ENCODE measurements at places on chromosomes 11 and 22.

GRCh38 chr22:37496651-37497050 is 10.5 kb upstream of the MFNG start:
- DNase-seq = no peak

GRCh38 chr11:1608363-1608762 is at the start of gene KRTAP5-3:
Gene KRTAP5-3, minus strand, starts transcription at chr11:1608463. Its CDS starts 78 bp downstream, at chr11:1608385.
- DNase-seq = no peak

DNA sequence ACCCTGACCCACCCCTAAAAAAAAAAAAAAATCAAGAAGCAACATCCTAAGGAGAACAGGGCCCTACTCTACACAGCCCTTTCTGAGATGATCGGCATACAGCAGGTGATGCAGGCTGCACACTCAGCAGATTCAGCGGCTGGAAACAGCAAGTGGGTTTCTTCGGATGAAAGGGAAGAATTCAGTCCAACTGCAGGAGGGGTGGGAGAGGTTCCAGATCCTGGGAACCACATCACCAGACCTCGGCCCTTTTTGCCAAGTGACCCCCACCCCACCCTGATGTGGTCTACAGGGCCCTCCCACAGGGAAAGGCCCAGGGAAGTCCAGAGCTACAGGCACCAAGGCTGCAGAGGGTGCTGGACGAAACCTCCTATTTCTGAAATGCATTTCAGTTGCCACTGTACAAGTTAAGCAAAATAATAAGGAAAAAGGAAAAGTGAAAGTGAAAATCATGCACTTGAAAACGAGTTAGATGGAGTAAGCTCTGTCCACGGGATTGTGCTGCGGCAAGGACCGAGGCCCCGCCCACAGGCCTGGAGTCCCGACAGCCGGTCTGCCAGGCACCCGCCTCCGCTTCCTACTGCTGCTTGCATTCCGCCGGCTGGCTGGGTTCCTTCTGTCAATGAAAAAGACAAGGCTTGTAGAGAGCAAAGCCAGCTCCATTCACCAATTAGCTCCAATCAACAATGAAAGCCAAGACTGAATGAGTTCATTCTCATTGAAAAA is 16.0 kb upstream of the PHLDA2 start:
- peak; percentile 65 for DNase-seq

DNA sequence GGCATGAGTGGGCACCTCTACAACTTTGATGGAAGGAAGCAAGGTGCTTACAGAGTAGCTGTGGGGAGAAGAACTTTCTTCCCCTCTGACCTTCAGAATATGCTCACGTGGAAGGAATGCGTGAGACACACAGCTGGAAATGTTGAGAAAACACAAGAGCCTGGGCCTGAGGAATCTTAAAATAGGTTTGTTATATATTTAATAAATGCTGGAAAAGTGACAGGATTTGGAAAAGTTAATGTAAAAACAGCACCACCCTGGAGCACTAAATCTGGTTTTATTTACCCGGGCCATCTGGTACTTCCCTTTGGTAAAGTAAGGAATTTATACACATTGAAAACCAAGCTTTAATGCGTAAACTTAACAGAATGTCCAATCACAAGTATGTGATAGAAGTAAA is 14.0 kb upstream of the AMPD3 start:
- no peak for DNase-seq

GRCh38 chr11:115452241-115452640 is 52.0 kb downstream of the CADM1 start:
- DNase-seq = no peak

GRCh38 chr11:125258291-125259032 is 93.9 kb downstream of the PKNOX2 start:
- DNase-seq = no peak

DNA sequence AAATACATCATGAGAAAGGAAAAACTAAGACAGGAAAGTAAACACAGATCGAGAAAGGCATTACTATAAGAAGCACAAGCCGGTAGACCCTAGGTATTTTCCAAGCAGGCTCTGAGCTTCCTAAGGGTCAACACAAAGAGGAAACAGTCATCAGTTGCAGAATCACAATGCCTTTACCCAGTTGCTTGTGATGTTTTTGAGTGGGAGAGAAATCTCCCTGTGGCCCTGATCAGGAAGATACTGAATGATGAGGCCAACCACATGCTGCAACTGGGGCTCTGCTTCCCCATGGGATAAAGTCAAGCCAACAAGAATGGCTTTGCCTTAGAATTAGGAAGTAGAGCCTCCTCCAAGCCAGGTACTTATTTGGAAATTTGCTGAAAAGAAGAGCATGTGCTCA is 132.6 kb downstream of the MICAL2 start:
- DNase-seq = no peak

DNA sequence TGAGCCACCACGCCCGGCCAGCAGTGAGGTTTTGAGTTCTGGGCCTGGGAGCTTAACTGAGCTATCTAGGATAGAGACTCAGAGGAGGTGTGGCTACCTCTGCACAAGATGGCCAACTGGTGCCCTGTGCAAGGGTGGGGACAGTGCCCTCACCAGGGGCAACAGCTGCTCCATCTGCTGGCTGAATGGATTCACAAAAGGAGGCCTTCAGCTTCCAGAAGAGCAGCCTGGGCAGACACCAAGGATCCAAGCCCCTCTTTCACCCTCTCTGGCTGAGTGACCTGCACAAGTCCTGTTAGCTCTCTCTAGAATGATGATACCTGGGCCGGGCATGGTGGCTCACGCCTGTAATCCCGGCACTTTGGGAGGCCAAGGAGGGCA is 33.5 kb upstream of the BAIAP2L2 start:
- no peak for DNase-seq

- no peak for DNase-seq
These were observed 16.2 kb downstream of the CBL start for GRCh38 chr11:119222308-119222707.

DNA sequence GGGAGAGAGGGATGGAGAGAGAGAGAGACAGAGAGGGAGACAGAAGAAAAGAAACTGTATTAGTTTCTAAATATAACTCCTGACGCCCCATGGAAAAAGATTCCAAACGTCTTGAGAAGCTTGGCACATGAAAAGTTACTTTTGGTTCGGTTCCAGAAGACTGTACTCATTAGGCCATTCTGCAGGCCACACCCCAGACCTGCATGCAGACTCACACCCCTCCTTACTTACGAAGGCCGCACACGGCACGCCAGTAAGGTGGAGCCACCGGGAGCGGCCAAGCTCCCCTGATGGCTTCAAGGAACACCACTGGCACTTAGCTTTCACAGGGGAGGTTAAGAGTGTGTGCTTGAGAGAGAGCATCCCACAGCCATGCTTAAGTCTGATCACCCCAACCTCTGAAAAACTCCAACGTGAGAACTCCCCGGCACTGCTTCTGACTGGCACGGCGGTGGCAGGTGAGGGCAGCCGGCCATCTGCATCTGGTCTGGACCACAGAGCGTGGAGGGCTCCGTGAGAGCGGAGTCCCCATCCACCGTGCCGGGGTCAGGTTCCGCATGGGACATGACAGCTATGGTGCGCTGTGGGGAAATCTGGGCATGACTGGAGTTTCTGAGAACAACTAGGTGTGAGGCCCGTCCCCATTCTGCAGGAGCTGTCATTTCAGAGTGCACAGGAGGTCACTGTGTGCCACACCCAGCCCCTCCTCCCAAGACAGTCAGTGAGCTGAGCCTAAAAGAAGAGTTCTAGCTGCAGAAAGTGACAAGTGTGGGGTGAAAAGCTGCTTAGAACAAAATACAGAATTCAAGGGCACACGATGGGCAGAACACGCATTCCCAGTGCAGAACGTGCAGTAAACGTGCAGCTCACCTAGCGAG is 62.4 kb downstream of the MYH9 start:
- no peak for DNase-seq

- DNase-seq = no peak
These were observed 172.6 kb downstream of the LARGE1 start for GRCh38 chr22:33747576-33748180.

- peak; percentile 67 for DNase-seq
These were observed 45.7 kb downstream of the TXN2 start for GRCh38 chr22:36435516-36436415.

GRCh38 chr11:110026858-110027626 is 66.2 kb upstream of the ZC3H12C start:
- no peak for DNase-seq

DNA sequence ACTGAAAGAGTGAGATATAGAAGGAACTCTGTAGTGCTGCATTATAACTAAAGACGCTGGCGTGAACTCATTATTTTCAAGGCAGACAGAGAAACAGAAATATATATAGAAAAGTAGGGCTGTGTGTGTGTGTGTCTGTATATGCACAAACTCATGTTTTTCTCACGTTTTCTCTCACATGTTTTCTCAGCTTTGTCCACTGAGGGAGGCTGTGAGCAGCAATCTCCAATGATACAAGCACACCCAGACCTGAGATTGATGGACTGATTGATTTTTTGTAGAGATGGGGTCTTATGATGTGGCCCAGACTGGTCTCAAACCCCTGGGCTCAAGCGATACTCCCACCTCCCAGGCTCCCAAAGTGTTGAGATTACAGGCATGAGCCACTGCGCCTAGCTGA is 122.5 kb downstream of the SERGEF start:
- no peak for DNase-seq

GRCh38 chr22:36222887-36223450 is 16.4 kb downstream of the APOL2 start:
- DNase-seq = no peak

GRCh38 chr22:19904174-19904856 is 37.3 kb upstream of the COMT start:
- no peak for DNase-seq

GRCh38 chr22:20102203-20102780 is 13.6 kb upstream of the RANBP1 start:
- no peak for DNase-seq

DNA sequence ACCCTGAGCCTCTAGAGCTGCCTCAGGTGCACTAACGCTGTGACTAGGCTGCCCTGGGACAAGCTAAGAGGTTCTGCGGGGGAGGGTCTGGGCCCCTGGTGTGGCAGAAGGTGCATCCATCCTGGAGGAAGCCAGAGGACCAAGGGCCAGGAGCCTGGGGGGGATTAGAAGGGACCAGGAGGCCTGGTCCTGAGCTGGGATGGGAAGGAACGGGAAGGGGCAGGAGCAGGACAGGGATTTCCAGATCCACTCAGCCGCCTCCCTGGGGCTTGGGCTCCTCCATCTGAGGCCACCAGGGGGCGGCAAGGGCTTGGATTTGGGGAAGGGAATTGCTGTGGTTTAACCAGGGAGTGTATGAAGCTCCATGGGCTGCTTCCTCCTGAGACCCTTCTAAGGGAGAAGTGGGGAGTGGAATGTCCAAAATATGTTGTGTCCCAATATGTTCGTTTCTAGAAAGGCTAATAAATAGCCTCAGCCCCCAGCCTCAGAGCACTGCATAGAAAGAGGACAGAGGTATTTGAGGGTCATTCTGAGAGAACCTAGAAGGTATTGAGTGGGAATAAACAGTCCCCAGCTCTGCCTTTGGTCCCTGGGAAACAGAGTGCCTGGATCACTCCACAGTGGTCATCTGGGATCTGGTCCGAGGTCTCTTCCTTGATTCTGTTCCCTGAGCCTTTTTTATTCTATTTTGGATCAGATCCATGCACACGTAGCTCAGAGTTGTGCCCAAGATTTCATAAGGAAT is 17.4 kb upstream of the PRAME start:
- peak; percentile 47 for DNase-seq

DNA sequence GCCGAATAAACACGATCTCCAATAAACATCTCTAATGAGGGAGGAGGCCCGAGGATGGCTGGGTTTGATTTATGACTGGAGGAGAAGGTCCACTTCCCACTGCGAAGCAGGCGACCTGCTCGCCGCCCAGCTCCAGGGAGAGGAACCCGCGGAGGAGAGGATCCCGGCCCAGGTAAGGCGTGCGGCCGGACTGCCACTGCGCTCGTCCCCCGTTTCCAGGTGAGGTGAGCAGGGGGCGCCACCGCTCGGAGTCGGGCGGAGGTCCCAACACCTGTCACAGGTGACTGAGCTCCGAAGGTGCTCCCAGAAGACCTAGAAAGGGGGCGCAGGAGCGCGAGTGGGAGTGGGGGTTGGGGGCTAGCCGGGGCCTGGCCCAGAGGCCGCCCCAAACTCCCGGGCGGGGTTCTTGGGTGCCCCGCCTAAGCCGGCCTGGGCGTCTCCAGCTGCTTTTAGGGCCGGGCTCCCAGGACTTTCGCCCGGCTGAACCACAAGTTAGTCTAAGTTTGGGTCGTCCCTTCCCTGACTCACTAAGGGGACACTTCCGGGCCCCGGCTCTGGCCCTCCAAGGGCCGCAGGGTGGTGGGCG is 5.4 kb upstream of the PAX6 start:
- no peak for DNase-seq

GRCh38 chr11:9662273-9662672 is 1.6 kb upstream of the SWAP70 start:
- no peak for DNase-seq

DNA sequence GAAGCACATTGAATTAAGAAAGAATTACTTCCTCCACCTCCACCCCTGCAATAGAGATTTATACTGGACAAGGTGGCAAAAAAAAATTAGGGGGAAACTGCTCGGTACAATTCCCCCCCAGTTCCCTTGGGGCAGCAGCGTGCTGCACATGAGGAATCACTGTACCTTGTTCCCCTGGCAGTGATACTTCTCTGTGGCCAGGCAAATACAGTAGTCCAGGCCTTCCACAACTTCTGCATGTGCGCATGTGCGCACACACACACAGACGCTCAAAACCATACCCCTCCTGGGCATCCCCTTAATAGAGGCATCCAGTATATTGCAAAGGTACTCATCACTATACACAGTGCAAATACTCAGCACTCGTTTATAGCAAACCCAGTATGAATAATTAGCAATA is 68.9 kb downstream of the ARFGAP2 start:
- no peak for DNase-seq

GRCh38 chr11:86753459-86753858 is 46.9 kb upstream of the PRSS23 start:
- no peak for DNase-seq

- peak; percentile 99 for DNase-seq
These were observed at the start of gene RNH1 for GRCh38 chr11:506995-507726. Gene RNH1, minus strand, starts transcription at chr11:507242. Its CDS starts 5,080 bp downstream, at chr11:502162.

DNA sequence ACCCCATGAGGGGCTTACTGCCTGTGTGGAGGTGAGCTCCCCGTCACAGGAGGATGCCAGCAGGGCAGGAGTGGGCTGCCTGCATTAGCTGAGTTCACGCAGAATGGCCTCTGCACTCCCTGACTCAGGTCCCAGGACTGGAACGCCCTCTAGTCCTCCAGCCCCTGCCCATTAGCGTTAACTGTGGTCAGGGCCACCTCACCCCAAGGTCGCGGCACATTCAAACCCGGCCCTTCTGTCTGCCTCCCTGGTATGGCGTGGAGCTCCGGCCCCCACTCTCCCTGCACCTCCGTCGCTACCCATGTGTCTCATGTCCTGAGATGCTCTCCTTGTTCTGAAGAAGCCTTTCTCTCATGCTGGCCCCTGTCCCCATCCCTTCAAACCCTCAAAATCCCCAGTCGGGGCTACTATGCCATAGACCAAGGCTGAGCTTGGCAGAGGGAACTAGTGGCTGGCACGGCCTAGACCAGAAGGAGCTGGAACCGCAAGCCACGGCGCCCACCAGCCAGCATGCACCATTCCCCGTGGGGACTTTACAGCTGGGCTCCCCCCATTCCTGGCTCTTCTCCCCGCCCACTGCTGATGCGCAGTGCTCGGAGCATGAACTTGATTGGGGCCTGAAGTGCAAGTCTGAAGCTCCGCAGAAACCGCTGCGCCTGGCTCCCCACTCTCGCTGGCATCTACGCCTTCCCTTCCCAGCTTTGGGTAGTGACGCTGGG is 79.5 kb upstream of the RTL6 start:
- DNase-seq = no peak

GRCh38 chr22:23565305-23565914 is 14.7 kb downstream of the IGLL1 start:
- peak; percentile 11 for DNase-seq

GRCh38 chr11:14687943-14688627 is 44.5 kb downstream of the PDE3B start:
- no peak for DNase-seq

All from activated CD4-positive, alpha-beta T cell treated with anti-CD3 and anti-CD28 coated beads, Interleukin-2, amount 50 U/mL, for 48 hours (primary cell).